Activated T-cell treated with anti-CD3 and anti-CD28 coated beads for 24 hours (primary cell): ENCODE measurements at places on chromosomes 2 and 18.

DNA sequence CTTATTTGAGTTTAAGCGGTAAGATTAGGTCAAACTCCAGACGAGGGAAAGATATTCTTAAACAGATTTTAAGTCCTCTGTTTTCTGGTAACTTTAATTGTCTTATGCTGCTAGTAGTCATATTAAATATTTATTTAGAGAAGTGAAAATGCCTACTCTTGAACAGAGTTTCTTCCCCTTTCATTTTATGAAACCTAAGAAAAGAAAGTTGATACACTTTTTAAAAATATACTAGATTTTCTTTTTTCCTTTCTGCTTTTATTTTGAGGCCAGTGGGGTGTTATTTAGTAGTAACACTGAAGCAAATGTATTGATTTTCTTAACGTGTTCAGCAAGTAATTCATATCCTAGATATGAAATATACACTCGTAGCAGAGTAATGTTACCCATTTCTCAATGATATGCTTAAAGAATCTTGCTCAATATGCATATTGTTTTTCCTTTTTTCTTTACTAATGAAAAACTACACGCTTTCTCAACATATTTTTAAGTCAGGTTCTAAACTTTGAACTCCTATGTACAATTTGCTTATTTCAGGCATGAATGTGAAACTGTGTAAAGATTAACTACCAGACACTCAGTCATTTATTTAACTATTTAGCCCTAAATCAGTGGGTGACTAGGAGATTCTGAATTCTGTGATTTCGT, 691 bp downstream of the KYNU start:
- no peak for DNase-seq

DNA sequence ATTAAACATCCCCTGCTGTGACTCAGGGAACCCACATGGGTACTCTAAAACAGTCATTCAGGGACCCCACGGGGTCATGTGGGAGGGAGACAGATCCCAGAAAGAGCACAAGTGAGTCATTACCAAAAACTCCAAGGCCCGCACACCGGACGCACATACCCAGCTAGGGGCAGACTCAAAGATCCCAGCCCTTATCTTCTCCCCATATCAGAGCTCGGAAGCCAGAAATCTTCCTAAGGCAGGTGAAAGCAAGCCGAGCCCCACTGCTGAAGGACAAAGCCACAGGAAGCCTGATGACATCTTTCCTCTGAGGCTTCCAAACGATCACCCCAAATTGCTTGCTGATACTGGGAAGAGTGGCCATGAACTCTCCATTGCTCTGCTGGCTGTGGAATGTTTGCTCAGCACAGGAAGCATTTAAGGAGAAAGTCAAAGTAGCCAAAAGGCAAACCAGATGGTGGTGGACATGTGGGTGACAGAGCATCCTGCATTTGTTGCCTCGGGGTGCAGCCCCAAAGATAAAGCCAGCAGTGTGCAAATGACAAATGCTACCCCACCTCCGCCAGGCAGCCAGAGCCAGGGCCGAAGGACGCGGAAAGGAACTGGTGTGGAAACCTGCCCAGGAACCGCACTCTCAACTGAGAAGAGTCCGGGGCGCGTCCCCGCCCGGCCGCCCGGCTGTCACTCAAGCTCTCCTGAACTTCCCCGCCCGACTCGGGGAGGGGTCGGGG, 784 bp downstream of the ACTR1B start:
- DNase-seq, result peak; percentile 83

DNA sequence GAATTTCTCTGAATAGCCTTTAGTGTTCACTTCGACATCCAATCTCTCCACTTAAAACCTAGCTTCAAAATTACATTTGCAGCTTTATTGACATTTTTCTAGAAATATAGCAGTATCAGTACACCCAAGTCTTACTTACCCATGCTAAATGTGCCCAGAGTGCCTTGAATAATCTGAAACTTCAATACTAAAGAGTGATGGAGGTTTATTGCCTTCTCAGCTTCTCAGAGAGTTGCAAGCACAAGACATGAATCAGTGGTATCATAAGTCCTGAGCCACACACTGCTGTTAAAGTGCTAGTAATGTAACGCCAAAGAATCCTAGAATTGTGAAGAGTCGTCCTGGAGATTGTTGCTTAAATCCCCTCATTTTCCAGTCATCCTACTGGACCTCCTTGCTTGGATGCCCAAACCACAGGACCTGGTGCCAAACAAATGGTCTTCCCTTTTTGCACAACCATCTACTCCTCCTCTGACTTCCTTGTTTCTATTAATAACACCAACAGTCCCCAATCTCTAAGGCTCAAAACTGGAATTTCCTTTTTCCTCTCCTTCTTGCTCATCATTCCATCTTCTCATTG, 83.2 kb upstream of the SPATS2L start:
- DNase-seq, result no peak

- no peak for DNase-seq
Measured at GRCh38 chr2:1742681-1743395, 1.5 kb downstream of the PXDN start.

DNA sequence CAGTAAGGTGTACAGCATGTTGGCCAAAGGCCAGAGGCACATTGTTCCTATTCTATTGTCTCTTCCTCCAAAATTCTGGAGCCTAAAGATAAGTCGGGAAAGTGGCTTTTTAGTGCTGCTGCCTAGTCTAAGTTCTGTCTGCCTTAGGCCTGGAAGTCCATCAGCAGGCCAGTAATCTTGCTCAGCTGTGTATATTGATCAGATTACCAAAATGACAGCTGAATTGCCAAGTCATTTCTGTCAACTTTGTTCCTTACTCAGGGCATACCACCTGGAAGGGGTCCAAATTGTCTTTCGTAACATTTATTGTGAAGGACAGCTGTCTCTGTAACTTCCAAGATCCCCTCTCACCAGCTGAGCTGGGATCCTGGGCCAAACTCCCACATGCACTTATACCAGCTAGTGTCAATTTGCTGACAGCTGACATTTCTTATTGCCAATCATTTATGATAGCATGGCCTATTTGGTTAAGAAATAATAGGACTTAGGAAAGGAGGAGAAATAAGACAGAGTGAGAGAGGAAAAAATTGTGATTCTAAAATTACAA, 116.8 kb upstream of the FSHR start:
- no peak for DNase-seq

DNA sequence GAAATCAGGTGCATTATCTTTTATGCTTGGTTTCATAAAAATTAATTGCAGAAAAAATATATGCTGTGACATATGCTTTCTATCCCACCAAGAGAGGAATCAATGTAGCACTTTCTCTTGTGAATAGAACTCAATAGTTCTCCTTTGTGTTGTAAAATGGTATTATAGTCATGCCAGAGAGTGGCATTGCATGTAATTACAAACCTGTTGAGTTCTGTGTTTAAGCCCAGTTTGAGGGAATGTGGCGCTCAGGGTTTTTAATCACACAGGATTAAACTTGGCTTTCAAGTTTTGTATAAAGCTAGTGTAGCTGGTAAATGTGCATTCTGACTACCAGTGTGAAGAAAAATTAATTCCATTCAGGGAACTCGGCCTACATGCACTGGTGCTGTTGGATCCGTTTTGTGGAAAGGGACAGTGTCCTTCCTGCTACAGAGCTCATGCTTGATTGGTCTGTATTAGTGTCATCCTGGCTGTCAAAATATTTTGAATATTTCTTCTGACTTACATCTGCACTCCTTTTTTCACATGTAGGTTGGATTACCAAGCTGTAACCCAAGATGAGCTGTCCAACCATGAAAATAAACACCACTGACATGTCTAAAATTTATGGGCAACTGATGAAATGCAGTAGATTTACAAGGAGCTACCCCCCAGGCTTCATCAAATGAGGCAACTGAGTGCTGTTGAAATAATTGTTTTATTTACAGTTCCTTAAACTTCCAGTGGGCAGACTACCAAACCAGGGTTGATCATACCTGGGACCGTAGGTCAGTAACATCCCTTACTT, 80.3 kb downstream of the SLC4A3 start:
- no peak for DNase-seq

- DNase-seq, result no peak
Measured at GRCh38 chr2:20072436-20073158, 21.2 kb upstream of the LAPTM4A start.

GRCh38 chr2:71780162-71780561, 326.8 kb downstream of the DYSF start:
- no peak for DNase-seq
